ENCODE measurements at places on chromosomes 5 and 9. TPM values are rescaled to one million over a fixed set of nuclear protein-coding genes. Genes with fewer than 3 reads are reported as not detected.

GRCh38 chr5:180787711-180788431 lies 14.7 kb downstream of the MGAT1 start:
- DNase-seq = no peak

DNA sequence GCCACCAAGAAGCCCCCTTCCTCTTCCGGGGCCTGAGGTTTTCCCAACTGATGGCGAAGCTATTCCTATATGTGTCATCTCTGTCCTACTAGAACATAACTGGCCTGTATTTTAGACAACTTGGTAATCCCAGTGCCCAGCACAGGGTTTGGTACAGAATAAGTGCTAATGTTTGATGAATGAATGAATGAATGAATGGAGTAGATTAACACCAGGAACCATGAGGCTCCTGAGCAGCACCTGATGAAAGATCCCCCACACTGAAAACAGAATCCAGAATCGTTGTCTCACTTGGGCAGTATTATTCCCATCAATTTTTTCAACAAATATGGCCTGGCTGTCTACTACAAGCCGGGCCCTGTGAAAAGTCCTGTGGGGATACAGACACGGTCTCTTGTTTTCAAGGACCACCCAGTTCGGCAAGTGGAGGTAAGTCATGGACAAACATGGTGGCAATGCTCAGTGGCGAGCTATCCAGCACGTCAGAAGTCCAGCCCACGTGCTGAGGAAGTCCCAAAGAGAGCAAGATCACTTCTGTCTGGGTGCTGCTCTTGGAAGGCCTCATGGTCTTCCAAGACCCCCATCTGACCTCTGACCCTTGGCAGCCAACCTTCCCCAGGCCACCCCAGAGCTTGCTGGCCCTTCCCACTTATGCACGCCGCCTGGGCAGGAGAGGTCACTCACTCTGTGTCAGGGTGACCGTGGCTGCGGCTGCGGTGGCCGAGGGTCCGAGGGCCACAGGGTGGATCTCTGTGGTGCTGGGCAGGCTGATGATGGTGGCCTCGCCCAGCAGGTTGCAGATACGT lies 1.0 kb downstream of the NAIF1 start:
- no peak for DNase-seq

DNA sequence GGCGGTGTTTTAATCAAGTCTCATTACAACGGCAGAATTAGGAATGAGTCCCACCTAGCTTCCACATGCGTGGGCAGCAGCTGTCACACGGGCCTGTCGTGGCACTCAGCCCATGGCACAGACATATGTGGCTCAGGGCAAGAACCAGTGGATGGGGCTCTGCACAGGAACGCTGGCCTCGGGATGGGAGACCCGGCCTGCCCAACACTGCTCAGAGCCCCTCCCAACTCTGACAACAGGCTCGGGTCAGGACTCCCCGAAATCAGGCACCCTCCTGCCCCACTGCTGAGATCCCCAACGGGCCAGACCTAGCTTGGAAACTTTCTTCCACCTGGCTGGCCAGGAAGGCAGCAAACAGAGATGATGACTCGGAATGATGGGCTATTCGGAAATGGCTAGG lies 4.9 kb upstream of the SURF6 start:
- DNase-seq = no peak

DNA sequence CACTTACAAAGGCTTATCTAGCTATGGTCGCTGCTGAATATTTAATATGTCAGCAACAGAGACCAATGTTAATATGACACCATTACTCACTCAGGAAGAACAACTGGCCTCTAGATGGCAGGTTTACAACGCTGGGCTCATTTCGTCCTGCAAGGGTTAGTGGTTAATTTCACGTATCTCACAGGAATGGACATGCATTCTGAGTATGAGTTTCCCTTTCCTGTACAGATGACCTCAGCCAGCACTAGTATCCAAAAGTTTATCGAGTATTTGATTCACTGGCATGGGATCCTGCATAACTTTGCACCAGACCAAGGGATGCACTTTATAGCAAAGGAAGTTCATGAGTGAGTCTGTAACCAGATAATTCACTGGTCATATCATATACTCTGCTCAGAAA lies 8.7 kb upstream of the TRPC7 start:
- DNase-seq = peak; percentile 1

DNA sequence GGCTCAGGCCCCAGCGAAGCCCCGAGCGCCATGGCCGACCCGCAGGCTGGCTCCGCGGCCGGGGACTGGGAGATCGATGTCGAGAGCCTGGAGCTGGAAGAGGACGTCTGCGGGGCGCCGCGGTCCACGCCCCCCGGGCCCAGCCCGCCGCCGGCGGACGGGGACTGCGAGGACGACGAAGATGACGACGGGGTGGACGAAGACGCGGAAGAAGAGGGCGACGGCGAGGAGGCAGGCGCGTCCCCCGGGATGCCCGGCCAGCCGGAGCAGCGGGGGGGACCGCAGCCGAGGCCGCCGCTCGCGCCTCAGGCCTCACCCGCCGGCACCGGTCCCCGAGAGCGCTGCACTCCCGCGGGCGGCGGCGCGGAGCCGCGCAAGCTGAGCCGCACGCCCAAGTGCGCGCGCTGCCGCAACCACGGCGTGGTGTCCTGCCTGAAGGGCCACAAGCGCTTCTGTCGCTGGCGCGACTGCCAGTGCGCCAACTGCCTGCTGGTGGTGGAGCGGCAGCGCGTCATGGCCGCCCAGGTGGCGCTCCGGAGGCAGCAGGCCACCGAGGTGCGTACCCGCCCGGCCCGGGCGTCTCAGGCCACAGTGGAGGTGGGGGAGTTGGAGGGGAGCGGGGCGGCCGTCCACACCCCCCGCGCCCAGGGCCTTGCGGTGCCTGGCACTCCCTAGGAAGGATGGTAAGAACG lies 1.6 kb downstream of the DMRT2 start:
- DNase-seq = no peak

DNA sequence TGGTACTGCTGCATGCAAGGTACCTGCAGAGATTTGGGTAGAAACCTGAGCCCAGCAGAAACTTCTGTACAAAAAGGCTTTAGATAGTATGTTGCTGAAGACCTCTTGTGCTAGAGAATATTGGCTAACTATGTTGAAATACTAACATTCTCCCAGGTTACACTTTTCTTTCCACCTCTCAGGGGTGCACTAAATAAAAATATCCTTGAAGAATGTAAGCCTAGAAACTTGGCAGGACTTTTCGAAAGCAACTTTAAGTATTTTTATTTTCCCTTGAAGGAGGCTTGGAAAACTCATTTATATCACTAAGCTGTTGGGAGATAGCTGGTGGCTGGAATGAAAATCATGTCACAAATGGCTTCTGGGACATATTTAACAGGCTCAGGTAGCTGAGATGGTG lies 50.0 kb downstream of the FBXL7 start:
- DNase-seq = no peak

DNA sequence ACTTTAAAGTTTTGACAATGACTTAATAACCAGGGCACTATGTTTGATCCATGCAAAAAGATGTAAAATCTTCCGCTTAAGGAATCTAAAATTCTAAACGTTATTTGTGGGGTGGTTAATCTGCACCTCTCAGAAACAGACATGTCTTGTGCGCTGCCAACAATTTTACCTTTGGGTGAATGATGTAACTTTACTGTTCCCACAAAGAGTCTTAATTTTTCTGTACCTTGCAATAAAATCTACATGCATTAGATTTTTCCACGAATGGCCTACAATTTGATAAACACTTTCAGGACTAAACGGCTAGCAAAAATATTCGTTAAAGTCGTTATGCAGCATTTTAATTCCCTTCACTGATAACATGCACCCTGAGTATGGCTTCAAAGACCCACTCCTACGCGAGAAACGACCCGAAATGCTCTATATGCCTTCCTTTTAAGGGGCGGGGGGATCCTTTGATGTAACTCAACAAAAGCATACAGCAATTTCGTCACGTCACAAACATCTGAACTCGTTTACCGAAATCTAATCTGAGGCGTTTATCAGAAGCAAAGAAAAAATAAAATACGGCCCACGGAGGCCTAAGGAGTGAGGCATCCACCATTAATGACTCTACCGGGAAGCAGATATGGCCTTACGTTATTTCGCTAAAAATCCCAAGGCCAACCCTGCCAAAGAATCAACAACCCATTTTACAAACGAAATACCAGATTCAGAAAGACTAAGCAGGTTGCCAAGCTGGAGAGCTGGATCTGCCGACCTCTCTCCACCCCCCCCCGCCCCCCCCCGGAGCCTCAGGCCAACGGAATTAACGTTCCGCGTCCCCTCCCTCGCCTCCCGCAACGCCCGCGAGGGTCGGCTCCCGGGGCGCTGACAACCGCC lies 621 bp downstream of the AK6 start:
- no peak for DNase-seq

- DNase-seq = no peak
Observed at GRCh38 chr9:128637656-128638055, 19.0 kb downstream of the DYNC2I2 start.

DNA sequence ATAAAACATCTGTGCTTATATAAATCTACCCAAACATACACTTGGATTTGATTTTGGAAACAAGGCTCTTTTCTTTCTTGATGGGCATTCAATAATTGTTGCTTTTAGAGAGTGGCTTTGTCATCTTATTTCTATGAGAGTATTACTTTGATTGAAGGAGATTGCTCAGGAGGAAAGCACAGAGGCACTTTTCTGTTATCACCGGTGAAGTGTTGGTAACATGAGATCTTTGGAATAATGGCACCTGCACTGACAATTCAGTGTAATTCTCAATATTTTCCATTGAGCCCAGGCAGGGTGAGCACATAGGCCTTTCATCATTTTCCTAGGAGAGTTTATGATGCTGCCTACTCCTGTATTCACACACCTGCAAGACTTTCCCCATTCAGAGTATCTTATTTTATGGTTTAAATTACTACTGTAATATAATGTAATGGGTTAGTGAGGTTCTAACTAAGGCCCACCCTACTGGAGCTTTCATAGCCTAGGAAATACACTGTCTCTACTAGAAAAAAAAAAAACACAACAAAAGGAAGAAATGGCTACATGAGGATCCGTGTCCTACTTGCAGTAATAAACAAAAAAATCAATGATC lies 244.3 kb downstream of the DENND1A start:
- DNase-seq = no peak

- DNase-seq = no peak
Observed at GRCh38 chr5:39767916-39768315, 343.1 kb upstream of the DAB2 start.

DNA sequence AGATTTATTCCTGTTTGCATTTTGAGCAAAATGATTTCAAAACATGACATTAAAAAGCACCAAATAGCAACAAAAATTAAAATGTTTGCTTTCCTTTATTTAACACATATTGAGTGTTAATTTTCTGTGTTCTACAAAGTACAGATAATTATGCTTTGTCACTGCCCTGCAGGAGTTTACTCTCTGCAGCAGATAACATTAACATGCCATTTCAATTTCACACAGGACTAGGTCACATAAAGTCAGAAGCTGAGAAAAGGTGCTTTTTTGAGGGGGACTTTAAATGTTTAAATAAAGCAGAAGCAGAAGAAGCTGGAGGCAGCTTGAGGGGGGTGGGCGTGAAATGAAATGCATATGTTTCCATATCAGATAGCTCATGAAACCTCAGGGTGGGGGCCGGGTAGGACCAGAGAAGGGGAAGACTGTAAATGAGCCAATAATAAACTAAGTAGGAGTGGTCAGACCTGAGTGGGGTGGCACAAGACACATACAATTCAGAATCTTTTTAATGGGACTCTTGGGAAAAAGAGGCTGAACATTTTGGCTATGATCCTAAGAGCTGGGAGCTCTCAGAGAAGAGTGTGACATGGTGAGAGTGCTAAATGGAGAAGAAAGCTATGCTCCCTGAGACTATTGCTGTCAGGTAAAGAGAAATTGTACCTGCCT lies 387.5 kb downstream of the FAM170A start:
- DNase-seq = no peak

GRCh38 chr5:81081461-81081835 lies 121.3 kb downstream of the RASGRF2 start:
- DNase-seq = no peak

DNA sequence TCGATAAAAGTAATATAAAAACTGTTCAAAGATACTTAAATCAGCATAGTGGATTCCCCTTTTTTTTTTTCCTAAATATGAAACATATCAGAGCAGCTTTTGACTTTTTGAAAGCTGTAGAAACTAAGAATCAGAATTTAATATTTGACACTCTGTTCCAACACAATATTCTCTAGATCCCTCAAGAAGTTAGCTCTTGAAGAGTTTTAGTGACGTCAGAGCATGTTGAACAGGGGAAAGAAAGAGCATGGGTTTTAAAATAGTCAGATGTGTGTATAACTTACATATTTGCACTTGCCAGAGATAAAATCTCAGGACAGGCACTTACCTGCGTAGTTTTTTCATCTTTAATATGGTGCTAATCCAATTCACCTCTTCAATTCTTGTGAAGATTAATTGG lies 75.2 kb upstream of the FBXL7 start:
- DNase-seq = no peak

- no peak for DNase-seq
Observed at GRCh38 chr9:134925011-134925511, 7.3 kb upstream of the FCN1 start.

GRCh38 chr9:113523421-113524141 lies 60.1 kb downstream of the RGS3 start:
- DNase-seq = no peak

GRCh38 chr5:75509546-75509945 lies 1.9 kb downstream of the CERT1 start:
- DNase-seq = no peak

GRCh38 chr5:52692606-52693005 lies 95.1 kb upstream of the ITGA1 start:
- DNase-seq = no peak

GRCh38 chr5:108528655-108529054 lies 146.8 kb upstream of the FBXL17 start:
- DNase-seq = no peak

DNA sequence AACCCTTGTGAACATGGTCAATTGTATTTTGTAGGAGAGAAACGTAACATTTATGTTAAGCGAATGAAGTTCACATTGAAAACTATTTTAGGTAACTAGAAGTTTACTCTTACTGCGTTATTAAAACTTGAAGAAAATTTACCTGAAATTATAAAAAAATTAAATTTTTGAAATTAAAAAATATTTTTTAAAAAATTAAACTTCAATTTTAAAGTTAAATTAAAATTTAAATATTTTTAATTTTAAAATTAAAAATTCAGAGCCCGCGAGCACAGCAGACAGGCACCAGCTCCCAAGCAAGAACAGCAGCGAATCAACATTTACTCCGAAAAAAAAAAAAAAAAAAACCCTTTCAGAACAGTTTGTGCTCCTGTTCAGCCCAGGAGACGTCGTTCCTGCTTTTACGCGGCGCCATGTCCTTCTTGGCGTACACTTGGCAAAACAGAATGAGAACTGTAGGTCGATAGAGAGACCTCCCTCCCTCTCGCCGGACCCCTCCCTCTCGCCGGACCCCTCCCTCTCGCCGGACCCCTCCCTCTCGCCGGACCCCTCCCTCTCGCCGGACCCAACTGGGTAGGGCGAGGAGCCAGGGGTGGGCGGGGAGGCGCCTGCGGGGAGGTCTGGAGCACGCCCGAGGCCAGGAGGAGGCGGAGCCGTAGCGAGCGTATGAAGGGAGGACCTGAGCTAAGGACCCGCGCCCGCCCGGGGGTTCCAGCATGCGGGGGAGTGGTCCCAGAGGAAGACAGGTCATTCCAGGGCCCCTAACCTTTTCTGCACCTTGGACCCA lies 235.8 kb downstream of the ROR2 start:
- peak; percentile 48 for DNase-seq

Gene C9orf57
- polyA plus RNA-seq = not detected

Gene CCDC180
- polyA plus RNA-seq = 32.5 TPM

Gene SPATA31A1
- not detected for polyA plus RNA-seq

Gene SARDH
- 9.6 TPM for polyA plus RNA-seq

Gene UCK1
- polyA plus RNA-seq = 30.2 TPM

Gene PCDHB7
- 6.0 TPM for polyA plus RNA-seq

Gene GNA14
- polyA plus RNA-seq = 11.2 TPM

Gene DIRAS2
- polyA plus RNA-seq = 0.57 TPM
